ENCODE measurements at places on chromosomes 2 and 18. TPM values are rescaled to one million over a fixed set of nuclear protein-coding genes. Genes with fewer than 3 reads are reported as not detected.

Gene TRIM54
- not detected for total RNA-seq

Gene CYS1
- total RNA-seq, result under 0.01 TPM

Gene HAUS1
- total RNA-seq, result 40.3 TPM

Gene NEU2
- not detected for total RNA-seq

Gene LOXL3
- total RNA-seq, result 76.8 TPM

Gene ZSWIM2
- total RNA-seq, result not detected

Gene ACOXL
- total RNA-seq, result not detected

Gene DNPEP
- 89.3 TPM for total RNA-seq

Gene KIF3C
- total RNA-seq, result 10.0 TPM

Gene CREG2
- total RNA-seq, result 0.36 TPM

Gene GULP1
- 7.9 TPM for total RNA-seq

Gene CHRND
- not detected for total RNA-seq

Gene DUSP2
- 1.8 TPM for total RNA-seq

Gene RIT2
- total RNA-seq, result not detected

Gene CD302
- 31.8 TPM for total RNA-seq

Gene NCK2
- 24.7 TPM for total RNA-seq

Gene KLHL30
- total RNA-seq, result not detected

Gene TANK
- 58.9 TPM for total RNA-seq

Gene GALNT3
- not detected for total RNA-seq

Gene ECEL1
- not detected for total RNA-seq

Gene RGPD3
- total RNA-seq, result 0.90 TPM

Gene SNTG2
- not detected for total RNA-seq

Gene KLHL29
- total RNA-seq, result 5.2 TPM

Gene DSG4
- total RNA-seq, result not detected

Gene ERICH2
- not detected for total RNA-seq

Gene ELOA2
- total RNA-seq, result not detected

Gene GPR35
- total RNA-seq, result not detected

Gene GALNT14
- total RNA-seq, result not detected

Gene FAM124B
- total RNA-seq, result 1.8 TPM

Gene ALK
- total RNA-seq, result not detected

Gene TRAPPC12
- total RNA-seq, result 77.3 TPM

Gene TMEM37
- total RNA-seq, result 2.9 TPM

Gene PLEKHH2
- 1.8 TPM for total RNA-seq

Gene AQP12A
- total RNA-seq, result not detected

Gene CLEC4F
- not detected for total RNA-seq

Gene DNER
- 14.1 TPM for total RNA-seq

Gene MRPS9
- 13.9 TPM for total RNA-seq

Gene CRYGD
- not detected for total RNA-seq

Gene IL1F10
- total RNA-seq, result not detected

Gene MPV17
- 102 TPM for total RNA-seq

Gene SCN3A
- total RNA-seq, result not detected

Gene IL1R2
- 4.9 TPM for total RNA-seq

Measured in cardiac atrium fibroblast (primary cell).